ENCODE measurements at places on chromosomes 13 and 19.

GRCh38 chr19:34432797-34433196, 4.6 kb downstream of the UBA2 start:
- no peak for DNase-seq

DNA sequence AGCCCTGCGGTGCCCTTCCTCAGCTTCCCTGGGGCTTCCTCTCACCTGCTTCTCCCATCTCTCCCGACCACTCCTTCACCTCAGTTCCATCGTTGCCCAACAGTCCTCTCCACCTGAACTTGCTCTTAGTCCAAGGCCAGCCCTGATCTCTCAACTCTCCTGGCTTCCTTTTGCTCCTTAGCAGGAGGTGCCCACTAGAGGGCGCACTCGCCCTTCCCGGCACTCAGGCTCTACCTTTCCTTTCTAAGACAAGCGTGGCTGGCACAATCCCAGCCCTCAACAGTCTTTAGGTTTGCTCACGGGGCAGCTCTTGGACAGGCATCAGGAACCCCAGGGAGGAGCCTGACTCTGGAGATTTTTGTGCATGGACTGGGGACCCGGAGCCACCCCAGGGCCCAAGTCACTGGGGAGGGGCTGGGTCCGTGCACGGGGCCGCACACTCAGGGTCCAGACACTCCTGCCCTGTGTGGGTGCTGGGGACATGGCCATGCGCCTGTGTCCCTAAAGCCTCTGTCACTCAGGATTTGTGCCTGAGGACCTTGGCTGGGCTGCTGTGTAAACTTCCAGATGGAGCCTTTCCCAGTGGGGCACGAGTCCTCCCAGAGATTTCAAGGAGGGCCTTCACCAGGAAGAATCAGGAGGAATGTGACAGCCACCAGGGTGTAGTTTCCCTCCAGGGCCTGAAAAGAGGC, 12.1 kb upstream of the CEACAM8 start:
- peak; percentile 67 for DNase-seq

GRCh38 chr19:42850981-42851717, 28.4 kb downstream of the PSG1 start:
- DNase-seq, result no peak

DNA sequence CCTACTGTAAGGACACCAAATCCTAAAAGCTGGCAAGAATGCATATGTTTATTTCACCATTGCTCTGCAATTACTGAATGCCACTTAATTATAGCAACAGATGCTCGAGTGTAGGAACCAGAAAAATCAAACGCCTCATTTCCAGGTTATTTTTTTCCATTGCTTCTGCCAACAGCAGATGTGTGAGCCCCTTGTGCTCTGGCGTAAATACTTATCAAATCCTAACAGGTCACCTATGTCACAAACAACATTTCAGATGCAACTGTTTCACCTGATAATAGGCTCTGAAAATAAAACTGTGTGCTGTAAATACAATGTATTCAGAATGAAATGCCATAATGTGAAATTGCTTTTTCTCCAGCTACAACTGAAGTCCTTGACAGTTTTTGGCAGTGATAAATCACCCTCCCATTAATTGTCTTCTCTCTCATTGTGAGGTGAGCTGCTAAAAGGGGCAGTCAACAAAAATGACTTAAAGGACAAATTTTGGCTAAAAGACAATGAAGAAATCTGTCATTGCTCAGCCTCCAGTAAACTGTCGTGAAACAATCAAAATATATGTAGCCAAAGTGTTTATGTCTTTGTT, 344.0 kb downstream of the DACH1 start:
- DNase-seq, result no peak

DNA sequence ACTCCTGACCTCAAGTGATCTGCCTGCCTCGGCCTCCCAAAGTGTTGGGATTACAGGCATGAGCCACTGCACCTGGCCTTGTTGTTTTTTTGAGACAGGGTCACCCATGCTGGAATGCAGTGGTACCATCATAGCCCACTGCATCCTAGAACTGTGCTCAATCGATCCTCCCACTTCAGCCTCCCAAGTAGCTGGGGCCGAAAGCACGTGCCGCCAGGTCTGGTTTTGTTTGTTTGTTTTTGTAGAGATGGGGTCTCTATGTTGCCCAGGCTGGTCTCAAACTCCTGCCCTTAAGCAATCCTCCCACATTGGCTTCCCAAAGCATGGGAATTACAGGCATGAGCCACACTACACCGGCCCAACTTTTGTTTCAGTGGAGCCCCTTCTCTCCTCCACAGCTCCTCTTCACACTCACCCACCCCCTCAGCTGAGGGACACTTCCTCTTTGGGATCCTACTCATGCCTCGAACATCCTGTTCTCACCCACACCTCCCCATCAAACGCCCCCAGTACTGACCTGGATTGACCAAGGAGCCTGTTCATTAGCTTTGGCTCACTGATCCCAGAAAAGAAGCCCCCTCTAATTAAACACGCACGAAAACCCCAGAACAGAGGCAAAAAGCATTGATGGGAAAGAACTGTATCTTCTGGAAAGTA, 12.8 kb upstream of the CERS4 start:
- DNase-seq, result no peak

- DNase-seq, result peak; percentile 86
These were observed 5.3 kb downstream of the ABCA7 start for GRCh38 chr19:1045247-1045603.

GRCh38 chr13:91934354-91934753, 535.9 kb downstream of the GPC5 start:
- DNase-seq, result no peak

DNA sequence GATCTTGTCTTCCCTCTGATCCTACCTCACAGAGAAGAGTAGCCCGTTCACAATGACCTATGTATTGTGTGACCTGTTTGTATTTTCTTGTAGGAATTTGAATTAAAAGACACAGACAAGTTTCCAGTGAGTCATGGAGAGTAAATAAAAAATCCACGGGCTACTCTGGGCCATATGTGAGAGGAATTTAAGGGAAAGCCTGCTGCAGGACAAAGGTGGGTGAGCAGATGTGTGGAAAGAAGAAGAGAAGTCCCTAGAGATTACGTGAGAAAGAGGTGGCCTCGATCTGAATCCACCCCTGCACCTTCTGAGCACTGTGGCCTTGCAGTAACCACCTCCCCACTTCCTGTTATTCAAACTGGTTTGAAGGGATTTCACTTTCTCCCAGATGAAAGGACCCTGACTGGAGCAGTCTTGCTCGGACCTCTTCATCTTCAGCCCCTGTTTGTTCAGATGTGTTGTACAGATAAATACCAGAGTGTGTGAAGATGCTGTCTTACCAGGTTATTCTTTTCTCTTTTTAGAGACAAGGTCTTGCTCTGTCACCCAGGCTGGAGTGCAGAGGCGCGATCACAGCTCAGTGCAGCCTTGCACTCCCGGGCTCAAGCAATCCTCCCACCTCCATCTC, 205.4 kb downstream of the PDS5B start:
- peak; percentile 71 for DNase-seq

DNA sequence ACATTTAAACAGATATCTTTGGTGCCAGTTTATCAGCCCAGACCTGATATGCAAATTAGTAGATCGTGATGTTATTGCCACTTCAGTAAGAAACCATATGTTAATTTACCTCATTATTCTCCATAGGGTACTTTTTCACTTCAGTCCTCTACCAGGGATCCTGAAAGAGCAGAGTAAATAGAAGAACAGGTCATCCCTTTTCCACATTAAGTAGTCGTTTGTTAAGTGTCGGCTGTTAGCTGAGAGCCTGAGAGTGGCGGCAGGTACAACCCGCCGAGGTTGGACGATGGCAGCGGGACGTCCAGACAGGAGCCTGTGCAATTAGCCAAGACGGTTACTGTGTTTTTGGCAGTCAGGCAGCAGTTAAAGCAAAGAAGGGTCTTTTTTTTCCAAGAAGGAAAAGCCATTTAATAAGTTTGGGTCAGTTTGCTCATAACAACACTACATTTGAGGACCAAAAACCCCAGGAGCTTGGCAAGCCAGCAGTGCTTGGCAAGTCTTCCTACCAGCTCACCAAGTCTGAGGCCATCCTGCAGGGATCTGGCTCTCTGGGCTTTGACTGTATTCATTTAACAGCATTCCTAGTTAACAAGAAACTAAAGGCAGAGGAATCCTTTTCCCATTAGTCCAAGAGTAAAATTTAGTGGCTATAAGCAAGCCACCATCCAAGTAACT, 231.8 kb downstream of the SHISA2 start:
- DNase-seq, result no peak

DNA sequence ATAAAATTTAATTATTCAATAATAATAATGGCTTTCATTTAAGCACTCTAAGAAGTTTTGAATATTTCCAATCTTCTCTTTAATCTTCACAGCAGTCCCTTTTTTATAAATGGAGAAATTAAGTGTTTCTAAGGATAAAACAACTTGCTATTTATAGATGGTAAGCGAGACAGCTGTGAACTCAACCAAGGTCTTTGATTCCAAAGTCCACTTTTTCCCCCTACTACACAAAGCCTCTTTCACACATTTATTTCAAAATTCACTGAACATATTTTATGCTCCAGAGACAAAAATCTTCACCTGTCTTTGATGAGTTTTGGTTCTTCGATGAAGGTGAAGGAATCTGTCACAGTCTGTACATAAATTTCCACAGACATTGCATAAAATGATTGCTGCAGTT, 34.4 kb upstream of the FBXL3 start:
- no peak for DNase-seq

DNA sequence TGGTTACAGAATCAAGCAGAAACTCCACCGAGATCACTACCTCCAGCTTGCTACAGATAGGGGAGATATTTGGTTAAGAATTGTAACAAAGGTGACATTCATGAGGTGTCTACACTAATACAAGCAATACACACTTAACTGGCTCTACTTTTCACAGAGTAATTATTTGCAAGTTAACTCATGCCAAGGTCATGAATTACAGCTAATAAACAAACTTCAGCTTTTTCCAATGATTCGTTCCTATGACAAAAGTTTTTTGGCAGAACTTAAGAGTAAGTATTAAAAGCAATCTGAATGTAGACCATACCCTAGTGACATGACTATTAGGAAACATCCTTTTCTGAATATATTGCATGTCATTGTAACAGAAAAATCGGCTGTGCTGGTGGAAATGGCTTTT, 72.1 kb downstream of the LHFPL6 start:
- no peak for DNase-seq

DNA sequence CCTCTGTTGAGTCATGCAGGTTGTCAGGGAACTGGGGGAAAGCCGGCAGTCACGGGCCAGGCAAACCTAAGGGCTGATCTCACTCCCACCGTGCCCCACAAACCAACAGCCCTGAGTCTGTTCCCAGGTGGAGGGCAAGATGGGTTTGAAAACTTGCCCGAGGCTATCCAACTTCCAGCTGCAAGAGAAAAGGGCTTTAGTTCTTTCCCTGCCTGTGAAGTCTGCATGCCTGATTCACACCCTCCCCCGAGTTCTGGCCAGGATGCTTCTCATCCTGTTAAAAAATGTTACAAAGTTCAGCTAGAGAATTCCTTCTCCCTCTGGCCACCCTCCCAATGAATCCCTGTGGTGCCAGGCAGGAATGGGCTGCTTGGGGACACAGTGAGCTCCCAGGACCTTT, 33.1 kb downstream of the MYO16 start:
- DNase-seq, result no peak

- DNase-seq, result peak; percentile 60
These were observed 431.7 kb downstream of the KLF12 start for GRCh38 chr13:73702419-73703071.

- no peak for DNase-seq
These were observed 63.6 kb upstream of the NFIC start for GRCh38 chr19:3302755-3303154.

DNA sequence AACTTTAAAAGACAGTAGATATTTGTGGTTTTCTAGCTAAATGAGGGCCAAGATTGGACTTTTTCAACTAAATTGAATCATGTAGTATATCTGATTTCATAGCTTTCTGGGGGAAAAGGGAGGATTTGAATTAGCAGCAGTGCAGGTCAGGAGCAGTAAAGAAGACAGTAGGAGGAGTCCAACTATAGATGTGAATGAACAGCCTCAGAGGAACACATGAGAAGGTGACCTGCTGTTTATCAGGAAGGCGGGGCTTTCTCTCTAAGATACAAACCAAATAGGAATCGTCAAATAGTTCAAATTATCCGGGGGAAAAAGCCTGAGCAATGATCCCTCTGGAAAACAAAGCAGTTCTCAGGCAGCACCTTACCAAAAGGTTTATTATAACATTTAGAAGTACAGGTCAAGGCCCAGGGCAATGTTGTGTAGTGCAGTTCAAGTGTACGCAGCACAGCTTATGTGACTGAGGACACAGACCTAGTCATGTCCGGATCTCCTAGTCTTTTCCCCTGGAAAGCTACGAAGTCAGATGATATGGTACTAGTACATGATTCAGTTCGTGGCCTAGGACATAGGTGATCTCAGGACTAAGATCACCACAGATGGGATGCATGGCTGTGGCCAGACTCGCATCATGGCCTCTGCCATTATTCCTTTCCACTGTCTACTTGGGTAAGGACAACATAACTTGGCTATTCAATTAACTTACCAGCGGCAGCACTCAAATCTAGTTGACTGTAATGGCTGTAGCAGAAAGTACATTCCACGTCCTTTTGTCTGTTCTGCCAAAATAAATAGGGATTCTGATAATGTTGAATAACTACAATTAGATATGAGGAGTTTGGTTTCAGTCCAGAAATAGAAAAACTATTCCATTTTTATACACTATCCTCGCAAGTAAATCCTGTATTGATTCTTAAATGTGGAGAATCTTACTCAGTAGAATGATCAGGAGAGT, 40.3 kb downstream of the MPHOSPH8 start:
- DNase-seq, result no peak

- DNase-seq, result no peak
These were observed 46.5 kb downstream of the RFX2 start for GRCh38 chr19:6063576-6064335.

- DNase-seq, result no peak
These were observed at the start of gene RDH8 for GRCh38 chr19:10013316-10013715. Gene RDH8, plus strand, starts transcription at chr19:10013483. Its CDS starts 15 bp downstream, at chr19:10013498.

DNA sequence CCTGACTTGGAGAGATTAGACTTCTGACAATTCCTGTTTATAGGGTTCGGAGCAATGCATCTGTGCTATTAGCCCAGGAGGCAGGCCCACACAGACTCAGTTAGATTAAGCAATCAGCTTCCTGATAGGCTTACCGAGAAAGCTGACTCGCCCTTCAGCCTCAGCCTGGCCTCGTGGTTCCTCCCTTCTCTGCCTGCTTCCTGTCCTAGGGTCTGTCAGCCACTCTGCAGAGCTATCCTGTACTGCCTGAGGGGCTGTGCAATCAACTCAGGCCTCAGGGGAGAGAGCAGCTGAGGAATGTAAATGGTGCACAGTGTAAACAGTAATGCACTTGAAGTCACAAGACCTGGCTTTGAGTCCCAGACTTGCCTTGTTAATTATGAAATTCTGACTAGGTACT, 30.7 kb downstream of the HTR2A start:
- no peak for DNase-seq

- DNase-seq, result no peak
These were observed 86.5 kb downstream of the TSHZ3 start for GRCh38 chr19:31262725-31263191.

GRCh38 chr19:15378534-15379082, 979 bp downstream of the AKAP8 start:
- DNase-seq, result peak; percentile 70

- DNase-seq, result no peak
These were observed 195.5 kb downstream of the RGCC start for GRCh38 chr13:41652735-41653361.

Measured in activated CD8-positive, alpha-beta memory T cell treated with anti-CD3 and anti-CD28 coated beads, Interleukin-2, amount 10 ng/mL, durations not matched to agents 7 days and 5 days (primary cell).